NCI-H2227 treated with DMSO at 0.1 percent for 48 hours (cell line): ENCODE measurements at places on chromosomes 2 and 18.

DNA sequence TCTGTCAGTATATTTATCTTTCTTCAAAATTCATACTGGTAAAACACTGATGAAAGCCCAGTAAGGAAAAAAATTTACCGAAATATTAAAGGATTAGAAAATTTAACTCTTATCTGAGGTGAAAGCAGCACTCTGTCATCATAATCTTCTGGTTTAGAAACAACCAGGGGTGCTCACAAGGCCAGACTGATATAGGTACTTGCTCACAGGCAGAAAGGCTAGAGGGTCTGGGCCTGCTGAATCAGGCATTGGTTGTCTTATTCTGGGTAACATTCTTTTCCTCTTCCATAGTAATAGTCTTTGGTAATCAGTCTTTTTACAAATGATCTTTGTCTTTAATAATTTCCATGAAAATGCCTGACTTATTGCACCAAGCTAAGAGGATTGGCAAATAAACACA is 221.4 kb upstream of the TFPI start:
- no peak for DNase-seq

DNA sequence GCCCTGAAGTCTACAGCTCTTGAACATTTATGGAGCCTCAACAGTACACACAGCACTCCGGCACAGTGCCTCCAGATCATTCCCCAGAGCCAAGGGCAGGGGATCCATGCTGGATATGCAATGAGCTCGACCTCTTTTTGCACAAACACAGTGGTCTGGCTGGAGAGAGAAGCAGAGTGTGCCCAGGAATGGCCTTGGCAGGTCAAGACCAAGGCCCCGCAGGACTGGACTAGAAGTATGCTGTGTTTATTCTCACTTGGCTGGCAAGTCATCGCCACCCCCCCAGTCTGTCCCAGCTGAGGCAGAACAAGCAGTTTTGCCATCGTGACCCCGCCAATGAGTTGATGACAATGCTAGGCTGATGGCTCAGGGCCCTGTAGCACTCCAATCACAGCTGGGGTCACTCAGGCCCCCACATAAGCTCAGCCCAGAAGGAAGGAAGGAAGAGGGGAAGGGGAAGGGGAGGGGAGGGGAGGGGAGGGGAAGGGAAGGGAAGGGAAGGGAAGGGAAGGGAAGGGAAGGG is 212.1 kb downstream of the TTC32 start:
- DNase-seq: no peak

- DNase-seq: no peak
These were observed 152.0 kb upstream of the RAB6C start for GRCh38 chr2:129827311-129828090.

GRCh38 chr2:1661891-1662605 is 82.3 kb downstream of the PXDN start:
- no peak for DNase-seq

DNA sequence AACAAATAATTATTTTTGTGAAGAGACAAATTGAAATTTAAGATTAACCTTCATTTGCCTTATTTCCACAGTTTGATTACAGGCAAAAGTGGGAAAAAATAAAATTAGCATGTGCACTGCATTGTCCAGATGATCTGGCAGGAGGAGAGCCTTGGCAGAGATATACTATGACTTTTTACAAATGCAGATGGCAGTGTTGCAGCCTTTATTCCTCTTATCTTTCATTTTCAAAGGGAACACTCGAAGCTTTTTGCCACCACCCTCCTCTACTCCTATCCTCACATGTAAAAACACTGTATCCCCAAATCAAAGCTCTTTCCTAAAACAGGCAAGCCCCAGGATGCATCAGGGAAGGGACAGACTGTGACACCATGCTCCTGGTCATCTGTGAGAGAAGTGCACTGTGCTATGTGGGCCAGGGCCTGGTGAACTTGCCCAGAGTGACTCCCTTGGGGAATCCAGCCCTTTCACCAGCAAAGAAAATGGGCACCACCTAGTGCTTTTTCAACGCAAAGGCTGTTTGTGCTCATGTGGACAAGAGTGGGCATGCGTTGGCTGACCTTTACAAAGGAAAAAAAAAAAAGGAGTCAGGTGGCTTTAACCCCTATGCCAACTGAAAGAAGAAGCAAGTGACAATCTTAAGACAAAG is 74.7 kb upstream of the ETAA1 start:
- peak; percentile 52 for DNase-seq
